ENCODE measurements at places on chromosomes 6 and 20.

- DNase-seq, result no peak
Measured at GRCh38 chr6:41098366-41098765, 25.6 kb downstream of the NFYA start.

DNA sequence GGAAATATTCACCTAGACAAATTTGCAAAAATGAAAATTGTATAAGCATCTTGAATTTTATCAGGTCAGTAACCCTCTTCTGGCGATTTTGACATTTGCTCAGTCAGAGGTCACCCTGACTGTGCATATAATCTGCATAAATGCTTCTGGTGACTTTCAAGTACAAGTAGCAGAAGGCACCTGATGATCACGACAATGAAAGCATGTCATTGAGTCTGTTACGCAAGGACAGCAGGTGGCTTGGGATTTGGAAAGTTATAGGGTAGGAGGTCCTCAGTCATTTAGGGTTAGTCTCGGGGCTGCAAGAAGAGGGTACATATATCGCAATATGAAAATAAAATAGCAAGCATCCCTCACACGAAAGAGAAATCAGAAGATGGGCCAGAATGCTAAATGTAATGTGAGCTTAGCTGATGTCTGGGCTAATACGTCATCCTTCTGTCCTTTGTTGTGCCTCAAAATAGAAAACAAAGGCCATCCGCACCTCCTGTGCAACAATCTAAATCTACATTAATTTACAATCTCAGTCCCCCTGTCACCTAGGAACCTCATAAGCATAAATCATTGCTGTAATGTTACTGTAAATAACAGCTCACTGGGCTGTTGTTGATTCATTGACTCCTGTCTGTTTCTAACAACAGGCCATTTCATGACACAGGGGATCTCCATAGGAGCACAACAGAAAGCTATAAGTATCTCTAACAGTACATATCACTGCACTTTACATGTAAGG, 155.2 kb upstream of the RSPO3 start:
- no peak for DNase-seq

DNA sequence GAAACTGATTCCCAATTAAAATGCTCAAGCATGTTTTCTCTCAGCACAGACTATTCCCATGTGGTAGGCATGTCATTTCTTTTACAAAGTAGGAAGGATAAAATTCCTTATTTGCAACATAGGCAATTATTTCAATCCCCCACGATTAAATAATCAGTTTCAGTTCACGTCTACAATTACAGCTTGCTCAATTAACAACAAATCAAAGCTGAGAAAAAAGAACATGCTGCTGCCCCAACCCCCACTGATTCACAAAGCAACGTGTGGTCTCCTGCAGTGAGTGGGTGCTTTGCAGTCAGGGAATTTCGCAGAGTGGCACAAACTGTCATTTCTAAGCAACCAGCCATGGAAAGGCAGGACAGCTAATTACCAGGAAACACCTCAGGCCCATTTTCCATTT, 17.0 kb downstream of the RNASET2 start:
- DNase-seq, result no peak

DNA sequence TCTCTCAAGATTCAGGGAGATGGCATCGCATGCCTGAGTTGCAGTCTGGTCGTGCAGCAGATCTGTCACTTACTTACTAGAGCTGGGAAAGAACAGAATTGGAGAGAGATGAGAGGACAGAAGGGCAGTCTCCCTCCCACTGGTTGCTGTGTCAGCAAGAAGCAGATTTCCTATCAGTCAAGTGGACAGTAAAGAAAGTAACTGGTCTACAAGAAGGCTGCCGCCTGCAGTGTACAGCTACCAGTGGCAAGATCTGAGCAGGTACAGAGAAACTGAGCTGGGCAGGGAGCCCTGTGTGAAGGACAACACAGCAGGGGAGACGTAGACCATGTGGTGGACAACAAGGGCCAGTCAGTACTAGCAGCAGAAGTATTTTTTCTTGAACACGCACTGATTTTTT, 49.5 kb upstream of the PCSK2 start:
- no peak for DNase-seq

- DNase-seq, result no peak
Measured at GRCh38 chr20:41616228-41616627, 1.9 kb downstream of the CHD6 start.

DNA sequence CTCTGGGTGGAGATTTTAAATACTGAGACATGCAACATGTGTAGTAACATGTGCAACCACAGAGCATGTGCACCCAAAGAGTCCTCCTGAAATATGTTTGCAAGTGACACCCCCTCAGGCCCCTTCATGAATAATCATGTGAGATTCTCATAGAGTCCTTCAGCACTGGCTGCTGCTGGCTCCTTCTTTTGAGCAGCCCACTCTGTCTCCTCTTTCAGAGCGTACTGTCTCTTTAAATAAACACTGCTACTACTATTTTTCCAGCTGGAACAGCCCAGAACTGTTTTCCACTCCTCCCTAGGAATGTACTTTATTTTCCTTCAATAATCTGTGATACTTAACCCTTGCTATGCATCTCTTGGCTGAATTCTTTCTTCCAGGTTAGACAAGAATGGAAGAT, 42.0 kb downstream of the HLA-DRB5 start:
- DNase-seq, result no peak

- DNase-seq, result no peak
Measured at GRCh38 chr6:43454290-43454695, 1.1 kb downstream of the DLK2 start.

- no peak for DNase-seq
Measured at GRCh38 chr6:14573703-14574290, 456.2 kb downstream of the CD83 start.

GRCh38 chr6:148799647-148800046, 52.8 kb downstream of the UST start:
- DNase-seq, result peak; percentile 24

DNA sequence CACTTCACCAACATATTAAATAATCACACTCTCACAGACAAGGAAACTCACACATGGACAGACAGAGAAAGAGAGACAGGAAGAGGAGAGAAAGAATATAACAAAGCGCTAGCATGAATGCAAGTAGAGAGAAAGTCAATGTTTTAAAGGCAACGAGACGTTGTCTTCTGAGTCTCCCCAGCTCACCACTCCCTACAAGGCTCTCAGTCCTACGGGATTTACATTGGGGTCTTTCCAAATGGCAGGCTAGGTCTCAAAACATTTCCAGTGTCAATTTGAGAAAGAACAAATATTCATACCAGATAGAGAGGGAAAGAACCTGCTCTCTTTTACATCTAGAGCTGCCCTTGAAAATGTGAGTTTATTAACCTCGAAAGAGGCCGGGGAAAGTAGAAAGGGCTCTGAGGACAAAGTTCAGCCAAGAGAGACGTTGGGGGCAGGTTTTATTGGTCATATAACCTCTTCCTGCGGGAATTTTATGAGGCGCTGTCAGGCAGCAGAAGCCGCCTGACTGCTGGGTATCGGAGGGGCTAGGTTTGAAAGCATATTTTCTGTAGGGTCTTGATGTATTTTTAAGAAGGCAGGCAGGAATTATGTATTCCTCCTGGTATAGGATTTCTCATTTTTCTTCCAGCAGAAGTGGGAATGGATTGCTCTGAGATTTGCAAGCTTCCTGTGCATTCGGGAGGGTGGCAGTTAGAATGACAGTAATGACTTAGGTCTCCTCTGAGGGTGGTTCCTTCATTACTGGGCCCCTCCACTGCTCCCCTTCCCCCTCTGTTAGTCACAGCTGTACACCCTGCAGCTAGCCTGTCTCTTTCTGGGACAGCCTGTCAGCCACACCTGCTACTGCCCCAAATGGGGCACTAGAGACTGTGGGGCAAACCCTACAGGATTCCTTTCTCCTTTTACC, 34.4 kb upstream of the KIF16B start:
- no peak for DNase-seq

DNA sequence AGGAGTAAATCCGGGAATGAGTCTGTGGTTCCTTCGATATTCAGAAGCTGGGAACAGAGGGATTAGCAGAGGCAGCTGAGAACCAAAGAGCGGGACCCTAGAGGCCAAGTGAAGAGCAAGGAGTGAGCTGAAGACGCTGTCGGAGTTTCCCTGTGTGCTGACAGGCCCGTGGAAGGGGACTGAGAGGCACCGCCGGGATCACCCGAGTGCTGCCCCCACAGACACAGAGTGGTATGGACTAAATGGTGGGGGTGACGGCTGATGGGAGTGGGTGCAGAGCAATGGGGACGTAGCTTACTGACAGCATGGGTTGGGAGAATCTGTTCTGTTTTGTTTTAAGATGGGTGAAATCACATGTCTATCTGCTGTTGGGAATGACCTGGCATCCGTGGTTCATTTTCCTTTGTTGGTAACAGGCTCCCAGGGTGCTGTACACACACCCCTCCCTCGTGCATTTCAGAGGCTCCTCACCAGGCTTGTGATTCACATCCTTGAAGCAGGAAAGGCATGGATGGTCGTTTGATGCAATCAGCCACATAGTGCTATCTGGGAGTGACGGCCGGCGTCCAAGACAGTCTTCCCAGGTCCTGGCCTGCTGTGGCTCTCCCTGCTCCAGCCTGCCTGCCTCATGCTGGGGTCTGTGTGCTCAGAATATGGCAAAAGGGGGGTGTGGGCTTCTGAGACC, 97.4 kb downstream of the THBS2 start:
- DNase-seq, result peak; percentile 49
